Stimulated activated CD4-positive, alpha-beta T cell treated with anti-CD3 and anti-CD28 coated beads, Interleukin-4, amount 100 ng/mL, for 4 hours (primary cell): ENCODE measurements at places on chromosomes 5 and 9.

DNA sequence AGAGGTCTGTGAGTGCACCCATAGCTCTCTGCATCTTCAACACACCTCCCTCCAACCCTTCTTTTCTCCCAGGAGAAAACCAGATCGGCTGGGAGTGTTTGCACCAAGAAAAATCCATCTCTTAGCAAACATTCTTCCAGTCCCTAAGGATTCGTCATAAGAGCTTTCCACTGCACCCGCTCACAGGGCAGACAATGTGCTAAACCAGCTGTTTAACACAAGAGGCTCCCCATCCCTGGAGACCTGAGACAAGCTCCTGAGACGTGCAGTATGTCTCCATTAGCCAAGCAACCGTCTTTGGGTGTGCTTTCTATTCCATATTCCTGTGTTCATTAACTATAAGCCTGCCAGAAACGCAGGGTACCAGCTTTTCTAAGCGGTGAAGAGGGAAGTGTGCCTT lies 93.6 kb upstream of the ZNF462 start:
- DNase-seq = no peak

- no peak for DNase-seq
Observed at GRCh38 chr9:114709636-114710035, 27.6 kb upstream of the TEX48 start.

GRCh38 chr5:156446526-156446925 lies 119.6 kb downstream of the SGCD start:
- DNase-seq = no peak

GRCh38 chr9:31700252-31701045 lies 684.0 kb upstream of the ACO1 start:
- no peak for DNase-seq

GRCh38 chr5:170252720-170253350 lies 20.1 kb downstream of the C5orf58 start:
- no peak for DNase-seq

GRCh38 chr9:119967867-119968535 lies 598.8 kb upstream of the BRINP1 start:
- DNase-seq = no peak

DNA sequence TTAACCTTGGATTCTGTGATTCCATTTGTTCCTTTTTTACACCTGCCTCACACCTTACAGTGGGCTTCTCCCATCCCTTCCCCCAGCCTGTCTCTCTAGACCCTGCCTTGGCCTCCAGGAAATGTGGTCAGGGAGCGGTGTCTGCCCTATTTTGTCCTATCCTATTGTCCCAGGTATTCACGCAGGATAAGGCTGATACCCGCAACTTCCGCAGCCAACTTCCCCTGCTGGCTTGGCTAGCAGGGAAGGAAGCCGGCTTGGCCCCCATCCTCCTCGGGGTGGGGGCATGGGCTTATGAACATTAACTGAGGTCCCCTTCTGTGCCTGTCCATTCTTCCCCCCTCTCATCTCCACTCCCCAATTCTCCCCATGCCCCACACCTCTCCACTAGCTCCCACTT lies 3.5 kb downstream of the CSF1R start:
- DNase-seq = no peak

- no peak for DNase-seq
Observed at GRCh38 chr9:88326936-88327335, 61.3 kb upstream of the SPIN1 start.

- no peak for DNase-seq
Observed at GRCh38 chr5:9297134-9297533, 248.7 kb downstream of the SEMA5A start.

DNA sequence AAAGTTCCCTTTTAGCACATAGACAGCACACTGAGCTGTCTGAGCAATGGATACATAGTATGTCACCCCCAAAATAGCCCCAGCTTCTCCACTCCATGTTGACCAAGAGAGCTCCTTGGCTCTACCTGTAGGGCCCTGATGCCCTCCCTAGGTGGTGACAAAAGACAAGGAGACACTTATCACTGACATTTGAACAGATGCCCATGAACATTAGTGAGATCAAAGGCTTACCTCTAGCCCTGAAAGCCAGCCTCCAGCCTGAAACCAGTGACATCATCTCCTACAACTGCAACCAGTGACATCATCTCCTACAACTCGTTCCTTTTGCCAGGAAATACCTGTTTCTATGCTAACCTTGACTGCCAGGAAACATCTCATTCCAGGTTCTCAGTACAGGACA lies 122.7 kb downstream of the FSTL4 start:
- DNase-seq = no peak

- DNase-seq = no peak
Observed at GRCh38 chr9:13642646-13643045, 363.2 kb upstream of the MPDZ start.

- DNase-seq = no peak
Observed at GRCh38 chr5:14156290-14156649, 13.1 kb downstream of the TRIO start.

GRCh38 chr5:50749873-50750272 lies 83.4 kb downstream of the PARP8 start:
- no peak for DNase-seq

- no peak for DNase-seq
Observed at GRCh38 chr9:131530546-131530919, 530 bp downstream of the UCK1 start.

GRCh38 chr5:71924325-71924724 lies 182.9 kb upstream of the MAP1B start:
- DNase-seq = no peak

DNA sequence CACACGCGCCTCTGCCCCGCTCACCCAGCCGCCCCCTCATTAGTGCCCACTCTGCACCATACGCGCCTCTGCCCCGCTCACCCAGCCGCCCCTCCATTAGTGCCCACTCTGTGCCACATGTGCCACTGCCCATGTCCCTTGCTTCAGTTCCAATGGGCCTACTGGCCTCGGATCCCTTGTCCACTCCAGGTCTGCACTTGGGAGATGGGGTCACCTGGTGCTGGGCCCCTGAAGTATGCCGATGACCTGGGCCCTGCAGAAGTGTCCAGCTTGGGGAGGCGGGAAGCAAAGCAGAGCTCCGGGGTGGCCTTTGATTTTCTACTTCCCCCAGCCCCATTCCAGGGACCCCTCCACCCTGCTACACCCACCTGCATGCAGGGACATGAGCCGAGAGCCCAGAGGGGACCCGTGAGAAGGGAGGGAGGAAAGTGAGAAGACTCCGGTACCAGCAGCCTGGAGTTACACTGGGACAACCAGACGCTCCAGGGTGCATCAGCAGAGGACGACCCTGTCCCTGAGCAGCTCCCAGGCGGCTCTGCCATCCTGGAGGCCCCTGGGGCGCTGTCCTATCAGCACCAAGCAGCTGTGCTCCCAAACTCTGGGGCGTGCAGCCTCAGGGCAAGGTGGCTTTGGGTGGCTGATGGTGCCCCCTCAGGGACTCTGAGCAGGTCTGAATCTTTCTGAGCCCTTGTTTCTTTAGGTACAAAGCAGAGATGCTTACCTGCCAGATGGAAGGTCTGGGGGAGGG lies 140.8 kb downstream of the RXRA start:
- no peak for DNase-seq

GRCh38 chr5:175692235-175692995 lies 34.5 kb downstream of the HRH2 start:
- no peak for DNase-seq

GRCh38 chr5:66138637-66139317 lies 5.3 kb upstream of the SREK1 start:
- no peak for DNase-seq

DNA sequence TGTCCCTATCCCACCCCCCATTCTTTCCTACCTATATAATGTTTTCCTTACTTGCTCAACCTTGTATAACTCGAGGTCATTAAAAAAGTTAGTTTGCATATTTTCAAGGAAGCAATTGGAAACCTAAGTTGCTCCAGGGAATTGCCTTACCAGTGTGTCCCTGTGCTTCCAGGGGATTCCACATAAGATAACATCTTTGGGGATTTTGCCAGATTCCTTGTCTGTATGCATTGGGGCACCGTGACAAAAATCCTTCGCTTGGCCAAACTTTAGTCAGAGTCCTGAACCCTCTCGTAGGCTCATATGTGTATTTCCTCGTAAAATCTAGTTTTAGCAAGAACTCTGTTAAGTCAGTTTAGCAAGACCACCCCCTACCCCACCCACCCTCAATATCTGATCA lies 14.7 kb upstream of the OSMR start:
- no peak for DNase-seq

- DNase-seq = no peak
Observed at GRCh38 chr5:14676320-14676719, 11.8 kb downstream of the OTULIN start.

GRCh38 chr5:177605667-177606066 lies 5.7 kb downstream of the B4GALT7 start:
- DNase-seq = no peak

DNA sequence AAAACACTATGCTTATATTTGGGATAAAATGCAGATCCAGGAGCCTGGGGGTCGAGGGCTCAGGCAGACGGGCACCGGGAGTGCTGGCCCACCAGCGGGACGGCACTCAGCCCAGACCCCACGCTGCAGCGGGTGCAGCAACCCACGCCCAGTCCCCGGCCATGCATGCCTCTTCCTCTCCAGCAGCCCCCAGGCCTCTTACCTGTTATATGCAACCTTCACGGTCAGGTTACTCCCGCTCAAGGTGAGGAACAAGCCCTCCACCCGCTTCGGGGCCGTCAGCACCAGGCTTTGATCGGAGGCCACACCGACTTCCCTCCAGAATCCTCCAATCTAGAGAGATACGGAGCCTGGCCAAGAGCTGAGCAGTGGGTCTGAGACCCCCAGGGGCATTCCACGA lies 1.2 kb downstream of the LCN8 start:
- DNase-seq = no peak
